Inflammatory macrophage treated with lipopolysaccharide for 4 hours (primary cell): ENCODE measurements at places on chromosomes 2 and 18.

DNA sequence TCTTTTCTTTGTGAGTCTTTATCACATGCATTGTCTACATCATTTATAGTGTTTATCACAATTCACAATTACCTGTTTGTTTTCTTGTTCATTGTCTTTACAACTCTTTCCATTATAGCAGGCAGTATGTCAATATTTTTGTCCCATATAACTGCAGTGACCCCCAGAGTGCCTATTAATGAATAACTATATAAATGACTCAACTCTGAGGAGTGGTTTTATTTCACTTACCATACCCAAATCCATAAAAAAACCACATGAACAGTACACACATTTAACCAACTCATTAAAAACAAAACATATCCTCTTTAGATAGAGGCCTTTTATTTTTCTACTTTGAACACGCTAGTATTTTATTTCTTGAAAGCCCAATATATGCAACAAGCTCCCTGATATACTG is 1419.1 kb upstream of the NXPH2 start:
- DNase-seq: no peak

DNA sequence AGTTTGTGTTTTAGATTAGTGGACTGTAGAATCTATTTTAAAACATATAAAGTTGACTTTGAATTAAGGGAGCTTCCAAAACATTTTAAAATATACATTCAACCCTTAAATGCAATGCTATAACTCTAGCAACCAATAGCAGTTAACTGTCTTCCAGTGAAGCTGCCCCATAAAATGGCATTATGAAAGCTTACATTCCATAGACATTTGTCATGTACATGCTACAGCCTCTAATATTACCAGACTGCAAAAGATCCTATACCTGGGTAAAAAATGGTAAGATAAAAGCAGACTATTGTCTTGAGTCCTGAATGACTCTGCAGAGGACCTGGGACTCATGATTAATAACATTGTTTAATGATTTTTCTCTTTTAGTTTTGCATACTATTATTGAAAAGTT is 489.4 kb downstream of the LRP1B start:
- no peak for DNase-seq

- DNase-seq: no peak
These were observed 136.6 kb upstream of the ZC3H15 start for GRCh38 chr2:186349508-186349907.

DNA sequence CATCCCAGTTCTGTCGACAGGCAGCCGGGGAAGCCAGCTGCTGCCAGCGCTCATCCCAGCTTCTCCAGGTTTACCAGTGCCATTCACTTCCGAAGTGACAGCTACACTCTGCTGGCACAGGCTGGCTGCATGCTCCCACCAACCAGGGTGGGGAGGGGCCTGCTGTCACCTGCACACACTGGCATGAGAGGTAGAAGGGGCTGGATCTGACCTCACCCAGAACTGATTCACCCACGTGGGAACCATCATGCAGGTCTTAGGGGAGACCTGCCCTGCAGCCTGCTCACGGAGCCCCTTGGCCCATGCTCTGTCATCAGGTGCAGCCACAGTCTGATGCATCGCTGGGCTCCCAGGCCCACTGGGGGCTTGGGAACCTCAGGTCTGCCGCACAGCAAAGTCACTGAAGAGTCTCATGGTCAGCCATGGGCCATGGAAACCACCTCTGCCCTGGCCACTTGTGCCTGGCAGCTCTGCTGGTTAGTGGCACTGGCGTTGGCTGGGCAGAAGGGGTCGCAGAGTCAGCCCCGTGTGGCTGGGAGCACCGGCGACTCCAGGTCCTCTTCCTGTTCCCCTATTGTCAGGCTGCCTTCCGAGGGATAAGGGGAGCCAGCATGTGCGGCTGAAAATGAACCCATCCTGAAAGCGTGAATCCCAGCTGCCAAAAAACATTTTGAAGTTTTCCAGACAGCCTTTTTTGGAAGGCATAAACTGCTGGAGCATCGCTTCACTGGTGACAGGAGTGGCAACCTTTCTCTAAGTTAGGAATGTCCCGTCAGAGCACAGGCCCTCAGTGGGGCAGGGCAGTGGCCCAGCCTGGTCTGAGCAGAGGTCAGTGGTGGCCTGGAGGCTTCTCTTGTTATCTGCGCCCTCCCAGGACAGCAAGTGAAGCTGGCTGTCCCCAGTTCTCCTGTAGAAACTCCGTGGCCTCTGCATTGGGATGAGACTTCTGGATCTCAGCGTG is 157.8 kb downstream of the SEPTIN10 start:
- DNase-seq: no peak

- no peak for DNase-seq
These were observed 163.4 kb downstream of the VWC2L start for GRCh38 chr2:214574084-214574781.

GRCh38 chr2:180662521-180662920 is 317.9 kb upstream of the UBE2E3 start:
- no peak for DNase-seq

GRCh38 chr2:53442783-53443182 is 324.8 kb upstream of the CHAC2 start:
- DNase-seq: no peak

- DNase-seq: no peak
These were observed 355.1 kb upstream of the MYT1L start for GRCh38 chr2:2686222-2686621.

DNA sequence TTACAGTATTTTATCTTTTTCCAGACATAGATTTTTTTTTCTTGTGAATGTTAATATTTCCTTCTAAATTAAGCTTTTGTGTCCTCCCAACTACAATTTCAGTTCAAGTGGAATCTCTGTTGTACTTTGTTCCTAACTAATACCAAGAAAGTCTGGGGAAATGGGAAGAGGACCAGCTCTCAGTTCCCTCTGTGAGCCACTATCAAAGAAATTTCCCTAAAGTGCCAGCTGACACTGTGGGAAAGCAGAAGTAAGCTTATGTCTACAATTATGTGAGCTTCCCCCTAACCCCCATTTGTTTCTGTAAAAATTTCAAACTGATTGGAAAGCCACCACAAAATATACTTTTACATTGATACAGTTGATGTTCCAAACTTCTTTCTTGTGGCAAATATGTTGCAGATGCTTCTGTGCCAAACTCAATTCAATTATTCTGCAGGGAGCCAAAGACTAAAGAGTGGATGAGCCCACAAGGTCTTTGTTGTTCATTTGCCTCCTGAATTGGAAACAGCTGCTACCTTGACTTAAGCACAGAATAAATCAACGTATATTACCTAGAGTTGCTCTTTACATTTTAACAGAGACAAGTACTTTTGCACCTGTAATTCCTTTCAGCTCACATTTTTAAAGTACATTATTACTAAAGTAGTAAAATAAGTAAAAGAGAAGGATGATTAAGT is 306.6 kb downstream of the PTH2R start:
- peak; percentile 37 for DNase-seq

DNA sequence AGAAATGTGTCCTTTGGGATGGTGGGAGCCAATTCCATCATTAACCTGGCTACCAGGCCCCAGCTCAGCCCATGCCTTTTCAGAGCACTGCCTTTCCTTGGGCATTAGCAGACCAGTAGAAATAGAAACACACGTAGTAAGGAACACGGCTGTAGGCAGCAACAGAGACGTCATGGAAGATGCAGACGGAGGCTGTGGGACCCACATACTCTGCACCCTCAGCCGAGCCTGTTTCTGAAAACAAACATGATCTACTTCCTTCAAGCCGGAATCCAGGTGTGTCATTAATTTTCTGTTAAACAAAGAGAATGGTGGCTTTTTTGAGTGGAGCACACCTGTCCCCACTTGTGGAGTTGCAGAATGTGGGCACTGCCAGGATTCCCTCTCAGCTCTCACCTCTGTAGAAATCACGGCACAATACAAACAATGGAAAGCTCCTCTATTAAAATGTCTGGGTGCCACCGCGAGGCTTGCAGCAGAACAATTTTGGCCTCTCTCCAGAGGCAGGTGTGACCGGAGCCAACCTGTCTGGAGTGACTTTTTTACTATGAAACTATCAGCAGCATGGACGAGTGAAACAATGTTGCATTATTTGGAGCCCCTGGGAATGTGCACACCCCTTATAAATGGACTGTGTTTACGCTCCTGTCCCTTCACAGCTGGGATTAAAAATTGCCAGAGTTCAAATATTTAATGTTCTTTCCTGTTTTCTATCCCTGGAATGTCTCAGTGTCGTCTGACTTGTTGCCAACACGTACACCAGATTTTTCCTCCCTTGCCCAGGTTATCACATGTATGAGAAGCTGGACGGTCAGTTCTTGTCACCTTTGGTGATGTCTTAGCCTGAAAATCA is 31.7 kb downstream of the SPP2 start:
- DNase-seq: no peak

- DNase-seq: no peak
These were observed 16.6 kb upstream of the PSME4 start for GRCh38 chr2:53987336-53987921.

- peak; percentile 6 for DNase-seq
These were observed 314.7 kb downstream of the METTL4 start for GRCh38 chr18:2256577-2256976.

DNA sequence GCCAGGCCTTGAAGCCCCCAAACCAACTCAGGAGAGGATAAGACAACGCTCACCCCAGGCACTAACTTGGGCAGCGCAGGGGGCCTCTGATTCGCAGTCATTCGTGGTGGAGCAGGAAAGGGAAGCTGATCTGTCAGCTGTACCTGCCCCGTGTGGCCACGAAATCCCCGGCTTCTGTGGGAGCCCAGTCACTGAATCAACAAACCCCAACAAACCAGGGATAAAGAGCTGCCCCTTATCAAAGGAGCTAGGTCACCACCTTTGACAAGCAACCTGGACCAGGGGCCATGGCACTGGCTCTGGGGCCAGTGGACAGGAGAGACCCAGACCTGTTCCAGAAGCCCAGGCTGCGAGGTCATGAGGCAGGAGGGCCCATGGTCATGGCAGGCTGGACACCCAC is 14.5 kb downstream of the SDC1 start:
- DNase-seq: no peak

DNA sequence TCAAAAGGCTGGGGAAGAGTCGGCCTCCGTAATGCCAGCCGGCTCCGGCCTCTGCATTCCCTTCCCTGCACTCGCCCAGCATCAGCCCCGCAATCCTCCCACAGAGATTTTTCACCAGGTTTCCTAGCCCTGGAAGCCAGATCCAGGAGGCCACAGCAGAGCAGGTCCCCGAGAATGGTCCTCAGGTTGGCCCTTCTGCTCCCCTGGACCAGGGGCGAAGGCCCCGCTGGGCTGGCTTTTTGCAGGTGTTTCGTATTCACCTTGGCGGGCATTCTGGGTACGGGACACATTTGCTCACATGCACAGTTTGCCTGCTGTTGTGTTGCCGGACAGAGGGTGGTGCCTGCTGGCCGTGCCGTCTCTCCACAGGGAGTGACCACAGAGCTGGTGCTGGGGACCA is 309.5 kb downstream of the NDUFA10 start:
- DNase-seq: no peak

- DNase-seq: no peak
These were observed 128.8 kb upstream of the MSH6 start for GRCh38 chr2:47653902-47654789.

GRCh38 chr2:42960842-42961180 is 168.4 kb upstream of the HAAO start:
- DNase-seq: no peak

DNA sequence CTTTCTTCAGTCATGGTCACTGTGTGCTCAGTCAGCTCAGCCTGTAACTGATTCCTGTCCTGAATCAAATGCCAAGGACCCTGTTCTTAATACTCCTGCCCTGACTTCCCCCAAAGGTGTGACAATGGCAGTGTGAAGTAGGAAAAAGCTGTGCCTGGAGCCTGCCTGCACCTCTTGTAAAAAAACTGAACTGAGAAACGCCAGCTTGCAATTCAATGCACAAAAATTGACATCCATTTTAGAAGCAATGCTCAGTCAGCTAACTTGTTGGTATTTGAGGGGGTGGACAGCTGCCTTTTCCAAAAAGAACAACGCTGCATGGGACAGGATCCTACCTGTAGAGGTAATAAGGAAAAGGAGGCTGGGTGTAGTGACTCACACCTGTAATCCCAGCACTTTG is 66.3 kb upstream of the TMEM247 start:
- DNase-seq: no peak

DNA sequence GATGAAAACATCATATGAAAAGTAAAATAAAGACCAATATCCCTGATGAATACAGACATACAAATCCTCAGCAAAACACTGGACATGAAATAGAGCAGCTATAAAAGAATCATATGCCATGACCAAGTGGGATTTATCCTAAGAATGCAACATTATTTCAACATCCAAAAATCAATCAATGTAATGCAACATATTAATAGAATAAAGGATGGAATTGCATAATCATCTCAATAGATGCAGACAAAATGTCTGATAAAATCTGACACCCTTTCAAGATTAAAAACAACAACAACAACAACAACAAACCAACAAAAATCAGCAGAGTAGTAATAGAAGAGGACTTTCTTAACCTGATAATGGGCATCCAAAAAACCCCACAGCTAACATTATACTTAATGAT is 63.8 kb upstream of the IL1R1 start:
- DNase-seq: no peak

DNA sequence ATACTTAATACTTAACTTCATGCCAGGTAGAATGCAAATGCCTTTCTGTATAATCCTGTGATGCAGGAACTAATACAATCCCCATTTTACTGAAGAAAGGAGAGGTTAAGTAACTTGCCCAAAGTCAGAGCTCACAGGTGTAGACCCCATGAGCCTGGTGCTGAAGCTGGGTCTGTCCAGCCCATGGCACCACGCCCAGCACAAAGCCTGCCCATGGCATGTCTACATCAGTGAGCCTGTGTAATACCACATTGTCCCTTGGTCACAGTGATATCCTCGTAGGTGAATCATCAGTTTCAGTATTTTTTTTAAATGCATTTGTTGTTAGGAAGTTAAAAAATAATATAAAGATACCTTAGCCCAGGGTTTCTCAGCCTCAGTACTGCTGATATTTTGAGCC is 69.9 kb upstream of the MCFD2 start:
- DNase-seq: peak; percentile 86

GRCh38 chr2:96913398-96914202 is 43.7 kb upstream of the SEMA4C start:
- DNase-seq: peak; percentile 43

GRCh38 chr2:134279417-134279816 is 25.5 kb downstream of the MGAT5 start:
- no peak for DNase-seq

GRCh38 chr18:22765896-22766295 is 167.2 kb upstream of the RBBP8 start:
- DNase-seq: no peak

DNA sequence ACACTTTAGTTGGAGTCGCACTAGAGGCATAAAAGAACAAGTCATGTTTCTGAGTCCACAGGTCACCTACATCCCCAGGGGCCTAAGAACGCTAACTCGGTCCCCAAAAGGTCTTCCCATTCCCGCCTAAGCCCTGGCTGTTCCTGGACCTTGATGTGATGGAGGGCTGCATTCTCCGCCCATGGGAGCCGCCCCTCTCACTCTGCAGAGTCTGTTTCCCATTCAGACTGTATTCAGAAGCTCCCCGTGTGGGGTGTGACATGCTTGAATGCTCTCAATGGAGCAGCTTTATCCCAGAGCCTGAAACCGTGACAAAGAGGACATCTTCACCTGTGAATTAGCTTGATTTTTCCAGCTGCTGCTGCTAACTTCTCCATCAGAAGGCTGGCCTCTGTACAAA is 319.0 kb upstream of the KLHL29 start:
- no peak for DNase-seq

GRCh38 chr2:241209271-241209670 is 20.8 kb downstream of the ANO7 start:
- no peak for DNase-seq

- no peak for DNase-seq
These were observed 272.1 kb downstream of the NAPG start for GRCh38 chr18:10797896-10798295.

GRCh38 chr18:56556907-56557306 is 81.5 kb downstream of the TXNL1 start:
- no peak for DNase-seq
